NCI-H524 treated with DMSO at 0.1 percent for 48 hours (cell line): ENCODE measurements at places on chromosomes 2 and 18.
A peak's percentile ranks its signal among the peaks of the same experiment; 100 is the strongest.

DNA sequence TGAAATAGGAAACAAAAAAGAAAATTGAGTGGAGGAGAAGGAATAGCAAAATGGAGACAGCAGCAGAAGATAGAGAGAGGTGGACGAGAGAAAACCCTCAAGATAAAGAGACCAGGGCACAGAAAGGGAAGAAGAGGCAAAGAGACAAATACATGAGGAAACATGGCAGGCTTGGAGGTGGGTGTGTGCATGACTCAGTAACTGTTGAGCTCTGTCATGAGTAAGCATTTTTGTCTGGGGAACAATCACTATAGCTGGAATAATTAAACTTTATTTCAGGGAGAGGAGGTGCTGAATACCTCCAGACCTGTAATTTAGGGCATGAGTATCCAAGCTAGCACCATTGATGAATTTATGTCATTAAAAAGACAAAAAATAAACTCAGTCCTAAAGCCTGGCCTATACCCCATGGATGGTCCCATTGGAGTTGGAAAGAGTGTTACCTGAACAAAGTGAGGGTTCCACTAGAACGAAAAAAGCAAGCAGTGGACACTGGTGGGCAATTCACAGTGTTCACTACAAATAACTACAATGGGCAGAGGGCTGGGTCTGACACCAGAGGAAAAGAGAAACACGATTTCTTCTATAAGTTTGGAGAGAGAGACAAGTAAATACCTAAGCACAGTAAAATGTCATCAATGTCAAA lies 145.5 kb downstream of the ADCYAP1 start:
- no peak for DNase-seq

DNA sequence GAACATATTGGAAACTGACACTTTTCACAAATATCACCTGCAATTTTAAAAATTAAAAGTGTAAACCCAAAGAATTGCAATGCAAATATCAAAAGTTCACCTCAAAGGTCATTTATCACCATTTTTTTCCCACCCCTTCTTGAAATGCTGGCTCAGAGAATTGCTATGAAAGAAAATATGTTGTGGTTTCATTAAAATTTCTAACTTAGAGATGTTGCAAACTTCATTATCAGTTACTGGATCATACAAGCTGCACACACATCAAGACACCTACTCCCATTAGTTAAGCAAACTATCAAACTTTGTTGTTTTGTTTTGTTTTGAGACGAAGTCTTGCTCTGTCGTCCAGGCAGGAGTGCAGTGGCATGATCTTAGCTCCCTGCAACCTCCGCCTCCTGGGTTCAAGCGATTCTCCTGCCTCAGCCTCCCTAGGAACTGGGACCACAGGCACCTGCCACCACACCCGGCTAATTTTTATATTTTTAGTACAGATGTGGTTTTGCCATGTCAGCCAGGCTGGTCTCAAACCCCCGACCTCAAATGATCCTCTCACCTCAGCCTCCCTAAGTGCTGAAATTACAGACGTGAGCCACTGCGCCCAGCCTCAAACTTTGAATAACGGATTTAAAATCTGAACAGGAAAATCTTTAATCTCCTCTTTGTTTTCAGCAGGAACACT lies 37.0 kb downstream of the STK39 start:
- no peak for DNase-seq

DNA sequence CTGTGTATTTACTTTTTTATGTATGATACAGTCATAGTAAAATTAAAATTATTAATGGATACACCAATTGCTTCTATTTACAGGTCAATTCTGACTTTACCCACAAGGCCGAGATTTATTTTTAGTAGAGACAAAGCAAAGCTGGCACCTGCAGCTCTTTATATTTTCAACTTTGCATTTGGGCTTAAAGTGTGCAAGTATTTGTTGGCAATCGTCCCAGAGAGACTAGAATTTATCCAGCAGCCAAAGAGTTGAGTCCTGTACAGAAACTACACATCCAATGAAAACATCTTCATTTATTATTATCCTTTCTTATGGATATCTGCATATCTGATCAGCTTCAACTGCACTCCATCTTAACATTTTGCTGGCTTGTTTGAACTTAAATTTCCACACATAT lies 485.6 kb downstream of the SOX11 start:
- DNase-seq, result no peak

GRCh38 chr2:70979180-70979488 lies 704 bp downstream of the ANKRD53 start:
- DNase-seq, result no peak

DNA sequence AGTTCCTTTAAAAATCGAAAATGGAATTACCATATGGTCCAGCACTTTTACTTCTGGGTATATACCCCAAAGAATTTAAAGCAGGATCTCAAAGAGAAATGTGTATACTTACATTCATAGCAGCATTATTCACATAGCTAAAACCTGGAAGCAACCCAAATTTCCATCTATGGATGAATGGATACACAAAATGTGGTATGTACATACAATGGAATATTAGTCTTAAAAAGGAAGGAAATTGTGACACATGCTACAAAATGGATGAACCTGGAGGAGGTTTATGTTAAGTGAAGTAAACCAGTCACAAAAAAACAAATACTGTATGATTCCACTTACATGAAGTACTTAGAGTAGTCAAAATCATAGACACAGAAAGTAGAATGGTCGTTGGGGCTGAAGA lies 147.9 kb upstream of the LTBP1 start:
- no peak for DNase-seq

DNA sequence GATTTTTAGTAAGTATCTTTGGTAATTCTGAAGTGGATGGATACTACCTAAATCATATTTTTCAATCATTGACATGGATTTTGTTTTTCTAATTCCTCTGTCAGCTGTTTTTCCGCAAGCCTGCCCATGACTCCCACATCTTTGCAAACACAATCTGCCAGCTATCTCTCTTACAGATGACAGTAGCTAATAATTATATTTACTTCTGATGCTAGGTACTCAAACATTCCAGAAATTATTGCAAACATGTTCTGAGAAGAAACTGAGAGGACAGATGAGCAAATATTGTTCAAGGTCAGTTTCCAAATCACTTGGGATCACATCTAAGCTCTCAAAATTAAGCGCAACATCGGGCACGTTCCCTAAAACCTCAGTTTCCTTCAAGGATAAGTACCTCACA lies 270.0 kb upstream of the CDH19 start:
- no peak for DNase-seq

- DNase-seq, result no peak
Observed at GRCh38 chr2:111961663-111962062, 63.3 kb downstream of the MERTK start.

- no peak for DNase-seq
Observed at GRCh38 chr2:119423108-119423444, 8.6 kb upstream of the TMEM37 start.

GRCh38 chr18:50218432-50219197 lies 23.7 kb upstream of the MYO5B start:
- DNase-seq, result no peak

- peak; percentile 19 for DNase-seq
Observed at GRCh38 chr2:1868683-1869141, 124.4 kb upstream of the PXDN start.

GRCh38 chr2:86482034-86482433 lies 40.9 kb downstream of the KDM3A start:
- DNase-seq, result no peak

GRCh38 chr18:9153256-9153655 lies 16.7 kb downstream of the ANKRD12 start:
- DNase-seq, result no peak

DNA sequence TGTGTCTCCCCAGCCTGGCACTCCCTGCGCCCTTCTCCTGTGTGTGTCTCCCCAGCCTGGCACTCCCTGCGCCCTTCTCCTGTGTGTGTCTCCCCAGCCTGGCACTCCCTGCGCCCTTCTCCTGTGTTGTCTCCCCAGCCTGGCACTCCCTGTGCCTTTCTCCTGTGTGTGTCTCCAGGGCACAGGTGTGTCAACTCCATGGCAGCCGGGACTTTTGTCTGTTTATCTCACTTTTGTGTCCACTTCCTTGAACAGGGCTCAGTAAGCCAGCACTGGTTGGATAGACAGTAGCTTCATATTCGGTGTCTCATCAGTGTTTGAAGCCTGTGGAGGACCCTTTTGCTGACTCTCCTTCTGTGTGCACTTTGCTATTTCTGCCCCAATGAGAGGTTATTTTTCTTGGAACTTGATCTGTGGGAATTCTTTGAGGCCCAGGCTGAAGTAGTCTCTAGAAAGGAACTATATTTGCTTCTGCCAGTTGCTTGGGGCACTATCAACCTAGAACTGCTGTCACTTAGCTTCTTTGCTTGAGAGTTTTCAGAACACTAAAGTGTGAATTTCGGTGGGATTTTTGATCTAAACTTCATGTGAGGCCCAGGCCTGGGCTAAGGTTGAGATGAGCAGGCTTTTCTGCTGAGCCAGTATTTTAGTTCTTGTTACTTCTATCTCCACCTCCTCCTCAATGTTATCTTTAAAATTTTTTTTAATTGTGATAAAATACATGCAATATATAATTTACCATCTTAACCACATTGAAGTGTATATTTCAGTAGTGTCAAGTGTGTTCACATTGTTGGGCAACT lies 8.3 kb upstream of the ASB1 start:
- DNase-seq, result no peak

DNA sequence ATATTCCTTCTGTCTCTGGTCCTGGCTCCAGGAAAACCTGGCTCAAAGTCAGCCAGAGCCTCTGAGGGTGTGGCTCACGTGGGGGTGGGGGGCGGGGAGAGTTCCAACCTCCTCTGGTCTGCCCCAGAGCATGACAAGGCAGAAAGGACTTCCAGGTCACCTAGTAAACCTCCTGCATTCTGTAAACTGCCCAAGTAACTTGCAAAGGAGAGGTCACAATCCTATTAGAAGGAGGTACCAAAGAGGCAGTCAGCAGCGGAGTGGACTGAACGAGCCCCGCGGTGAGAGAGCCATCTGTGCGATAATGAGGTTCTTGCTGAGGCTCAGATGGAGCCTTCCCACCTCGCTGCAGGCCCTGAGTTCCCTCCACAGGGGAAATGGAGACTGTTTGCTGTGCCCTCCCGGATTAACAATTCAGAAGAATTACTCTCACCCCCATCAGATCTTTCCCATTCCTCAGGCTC lies 58.9 kb upstream of the GATA6 start:
- DNase-seq, result peak; percentile 71

DNA sequence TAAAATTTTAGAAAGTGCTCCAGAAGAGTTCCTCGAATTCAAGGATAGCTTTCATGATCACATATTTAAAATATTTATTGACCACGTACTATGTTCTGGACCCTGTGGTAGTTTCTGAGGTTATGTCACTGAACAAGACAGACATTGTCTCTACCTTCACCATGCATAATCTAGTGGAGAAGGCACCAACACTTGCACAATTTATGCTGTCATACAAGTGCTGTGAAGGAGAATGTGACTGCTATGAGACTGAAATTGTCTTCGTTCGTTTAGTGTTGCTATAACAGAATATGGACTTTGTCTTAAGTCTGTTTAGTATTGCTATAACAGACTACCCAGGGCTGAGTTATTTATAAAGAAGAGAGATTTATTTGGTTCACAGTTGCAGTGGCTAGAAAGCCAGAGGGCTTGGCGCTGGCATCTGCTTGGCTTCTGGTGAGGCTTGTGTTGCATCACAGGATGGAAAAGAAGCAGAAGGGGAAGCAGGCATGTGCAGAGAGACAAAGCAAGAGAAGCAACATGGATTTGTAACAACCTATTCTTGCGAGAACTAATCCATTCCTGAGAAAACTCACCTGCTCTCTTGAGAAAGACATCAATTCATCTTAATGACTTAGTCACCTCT lies 50.0 kb upstream of the RFX8 start:
- no peak for DNase-seq

- DNase-seq, result no peak
Observed at GRCh38 chr2:181789827-181790448, 101.6 kb upstream of the ITPRID2 start.

DNA sequence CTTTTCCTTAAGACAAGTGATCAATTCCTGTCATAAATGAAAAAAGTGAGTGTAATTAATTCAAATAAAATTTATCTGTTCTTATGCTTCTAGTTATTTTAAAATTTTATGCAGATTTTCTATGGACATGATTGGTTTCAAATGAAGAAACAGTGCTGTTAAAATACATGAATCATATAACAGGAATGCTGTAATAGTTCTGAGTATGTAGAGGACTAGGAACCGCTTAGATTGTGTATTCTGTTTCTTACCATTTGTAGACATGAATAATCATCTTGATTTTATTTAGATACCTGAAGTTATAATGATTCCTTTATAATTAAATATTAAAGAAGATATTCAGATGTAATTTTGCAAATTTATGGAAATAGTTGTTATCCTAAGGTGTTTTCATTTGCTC lies 3.5 kb downstream of the ACTR2 start:
- no peak for DNase-seq

DNA sequence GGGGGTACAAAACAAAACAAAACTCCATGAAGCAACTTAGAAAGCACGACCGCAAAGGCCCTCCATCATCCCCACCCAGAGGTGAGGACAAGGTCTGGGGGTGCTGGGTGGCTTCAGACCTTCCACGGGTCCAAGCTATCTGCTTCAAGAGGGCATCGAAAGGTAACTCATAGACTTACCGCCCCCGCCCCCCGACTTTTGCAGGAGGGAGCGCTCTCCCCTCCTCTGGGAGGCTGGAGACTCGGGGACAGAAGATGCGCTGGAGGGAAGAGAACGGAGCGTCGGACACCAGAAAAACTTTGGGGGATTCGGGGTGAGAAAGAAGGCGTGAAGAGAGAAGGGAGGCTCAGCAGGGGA lies 300 bp upstream of the STON1 start:
- DNase-seq, result no peak

DNA sequence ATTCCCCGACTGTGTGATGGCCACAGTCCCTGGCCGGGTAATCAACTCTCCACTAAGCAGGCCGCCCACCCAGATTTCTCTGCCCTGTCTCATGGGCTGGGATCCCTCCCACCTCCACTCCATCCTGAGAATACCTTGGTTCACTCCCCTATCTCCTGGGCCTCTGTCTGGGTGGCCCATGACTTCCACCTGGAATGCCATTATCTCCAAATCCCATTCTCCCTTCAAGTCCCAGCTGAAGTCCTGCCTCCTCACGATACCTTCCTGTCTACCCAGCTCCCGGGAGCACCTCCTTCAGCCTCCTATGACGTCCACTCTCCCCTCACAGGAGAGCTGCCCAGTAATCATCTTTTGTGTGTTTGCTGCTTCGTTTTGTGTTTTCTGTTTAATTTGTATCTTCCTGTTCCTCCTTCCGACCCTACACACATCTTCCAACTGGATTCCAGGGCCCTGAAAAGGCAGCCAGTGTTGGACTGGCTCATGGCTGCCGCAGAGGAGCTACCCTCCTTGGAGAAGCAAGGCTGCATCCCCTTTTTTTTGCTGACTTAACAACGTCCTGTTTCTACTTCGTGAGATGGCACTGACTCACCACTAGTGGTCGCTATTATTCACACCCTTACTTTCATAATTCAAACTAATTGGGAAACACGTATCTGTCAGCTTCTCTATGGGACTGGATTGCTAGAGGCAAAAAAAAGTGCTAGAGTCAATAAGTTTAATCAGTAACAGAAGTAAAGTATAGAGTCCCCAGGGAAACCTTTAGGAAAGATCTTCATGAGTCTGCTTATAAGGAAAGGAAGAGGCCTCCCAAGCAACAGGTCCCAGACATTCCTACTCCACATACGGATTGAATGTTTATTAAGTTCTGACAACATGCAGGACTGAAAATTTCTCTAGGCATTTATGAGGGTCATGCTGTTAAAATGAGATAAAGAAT lies 171.9 kb upstream of the GATA6 start:
- peak; percentile 15 for DNase-seq

GRCh38 chr2:207285473-207285815 lies 119.7 kb upstream of the KLF7 start:
- DNase-seq, result no peak
